ENCODE measurements at places on chromosomes 13 and 19. TPM values are rescaled to one million over a fixed set of nuclear protein-coding genes. Genes with fewer than 3 reads are reported as not detected.
A peak's percentile ranks its signal among the peaks of the same experiment; 100 is the strongest.

GRCh38 chr19:2800506-2800905 lies 15.2 kb downstream of the THOP1 start:
- DNase-seq, result no peak

DNA sequence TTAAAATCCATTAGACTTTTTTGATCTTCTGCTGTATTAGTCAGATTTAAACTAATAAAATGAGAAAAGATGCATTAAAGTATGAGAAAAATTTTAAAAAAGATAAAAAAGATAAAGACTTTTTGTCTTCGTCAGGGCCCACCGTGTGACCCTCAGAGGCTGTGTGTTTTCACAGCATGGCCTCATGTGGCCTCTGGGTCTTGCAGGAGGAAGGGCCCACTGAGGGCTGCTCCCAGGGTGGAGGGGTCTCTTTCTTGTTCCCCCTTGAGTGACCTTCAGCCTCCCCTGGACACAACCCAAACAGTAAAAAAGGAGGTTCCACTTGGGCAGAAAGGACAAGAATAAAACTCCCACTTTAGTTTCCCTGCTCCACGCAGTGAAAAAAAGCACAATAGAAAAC lies 57.1 kb upstream of the RANBP3 start:
- DNase-seq, result no peak

The SLC10A2 gene
- not detected for total RNA-seq

The CDC42EP5 gene
- 1.1 TPM for total RNA-seq

DNA sequence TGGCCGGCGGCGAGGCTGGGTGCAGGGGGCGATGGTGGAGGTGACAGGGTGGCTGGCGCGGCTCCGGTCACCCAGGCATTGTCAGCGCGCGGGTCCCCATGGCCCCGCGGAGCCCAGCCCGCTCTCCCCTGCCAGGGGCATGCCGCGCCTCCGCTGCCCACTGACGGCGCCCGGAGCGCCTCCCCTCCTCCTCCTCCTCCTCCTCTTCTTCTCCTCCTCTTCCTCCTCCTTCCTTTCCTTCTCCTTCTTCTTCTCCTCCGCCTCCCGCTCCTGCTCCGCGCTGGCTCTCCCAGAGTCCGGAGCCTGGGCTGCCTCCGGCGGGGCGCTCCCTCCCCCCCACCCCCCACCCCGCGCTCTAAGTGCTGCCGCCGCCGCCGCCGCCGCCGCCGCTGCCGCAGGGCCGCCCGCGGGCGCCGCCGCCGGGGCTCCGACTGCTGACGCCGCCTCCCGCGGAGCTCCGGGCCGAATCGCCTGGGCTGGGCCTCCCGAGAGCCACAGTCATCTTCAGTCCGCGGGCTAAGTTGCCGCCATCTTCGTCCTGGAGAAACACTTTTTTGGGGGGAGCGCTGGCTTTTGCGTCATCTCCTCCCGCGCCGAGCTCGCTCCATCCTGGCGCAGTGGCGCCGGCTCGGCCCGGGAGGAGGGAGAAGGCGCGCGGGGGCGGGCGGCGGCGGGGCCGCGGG lies 348.3 kb downstream of the LIG4 start:
- DNase-seq, result peak; percentile 71

The CTU1 gene
- total RNA-seq, result 0.24 TPM

- DNase-seq, result peak; percentile 85
Observed at GRCh38 chr13:66665991-66666390, 564.1 kb downstream of the PCDH9 start.

GRCh38 chr19:45450012-45450333 lies 17.8 kb upstream of the FOSB start:
- DNase-seq, result no peak

DNA sequence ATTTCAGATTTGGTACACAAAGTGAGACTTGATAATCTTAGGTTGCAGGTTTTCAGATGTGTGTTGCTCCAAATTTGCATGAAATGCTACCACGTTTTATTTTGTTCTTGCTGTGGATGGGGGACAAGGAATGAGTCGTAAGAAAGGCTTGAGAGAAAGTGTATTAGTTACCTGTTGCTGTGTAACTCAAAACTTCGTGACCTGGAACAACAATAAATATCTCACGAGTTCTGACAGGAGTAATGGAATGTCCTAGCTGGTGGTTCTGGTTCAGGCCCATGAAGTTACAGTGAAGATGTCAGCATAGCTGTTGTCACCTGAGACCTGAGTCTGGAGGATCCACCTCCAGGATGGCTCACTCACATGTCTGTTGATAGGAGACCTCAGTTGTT lies 1.2 kb downstream of the ZNF8 start:
- no peak for DNase-seq

- DNase-seq, result no peak
Observed at GRCh38 chr13:49655906-49656305, 27.6 kb downstream of the ARL11 start.

DNA sequence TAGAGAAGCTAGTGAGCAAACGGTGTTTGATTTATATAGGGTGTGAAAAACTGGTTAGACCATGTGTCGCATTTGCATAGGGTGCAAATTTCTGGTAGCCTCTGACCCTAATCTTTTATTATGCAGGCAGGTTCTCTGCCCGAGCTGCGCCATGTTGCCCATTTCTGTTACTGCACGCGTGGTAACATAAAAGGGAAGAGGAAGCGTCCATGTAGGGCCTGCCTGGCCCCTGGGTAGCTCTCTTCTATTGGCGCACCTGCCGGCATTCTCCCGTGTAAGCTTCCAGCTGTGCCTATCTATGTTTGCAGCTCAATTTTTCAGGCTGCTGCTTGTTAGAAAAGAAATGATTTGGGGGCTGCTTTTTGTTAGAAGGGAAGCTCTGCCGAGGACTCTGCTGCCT lies 14.0 kb upstream of the CD70 start:
- no peak for DNase-seq

The NBEA gene
- 31.0 TPM for total RNA-seq

DNA sequence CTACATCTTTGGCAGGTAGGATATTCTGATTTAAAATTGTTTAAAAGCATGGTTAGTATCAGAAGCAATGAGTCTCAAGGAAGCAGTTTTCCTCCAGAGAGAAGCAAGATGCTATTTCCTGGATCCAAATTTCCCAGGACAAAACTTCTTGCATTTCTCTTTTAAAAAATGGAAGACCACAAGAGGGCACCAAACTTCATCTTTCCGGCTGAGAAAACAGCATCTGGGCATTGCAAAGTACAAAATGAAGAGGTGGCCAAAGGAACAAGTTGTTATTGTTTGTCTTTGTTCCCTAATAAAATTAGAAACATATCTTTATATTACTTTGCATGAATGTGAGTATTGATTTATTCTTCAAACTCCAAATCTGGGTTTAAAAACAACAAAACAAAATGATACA lies 60.0 kb upstream of the LRCH1 start:
- DNase-seq, result peak; percentile 63

DNA sequence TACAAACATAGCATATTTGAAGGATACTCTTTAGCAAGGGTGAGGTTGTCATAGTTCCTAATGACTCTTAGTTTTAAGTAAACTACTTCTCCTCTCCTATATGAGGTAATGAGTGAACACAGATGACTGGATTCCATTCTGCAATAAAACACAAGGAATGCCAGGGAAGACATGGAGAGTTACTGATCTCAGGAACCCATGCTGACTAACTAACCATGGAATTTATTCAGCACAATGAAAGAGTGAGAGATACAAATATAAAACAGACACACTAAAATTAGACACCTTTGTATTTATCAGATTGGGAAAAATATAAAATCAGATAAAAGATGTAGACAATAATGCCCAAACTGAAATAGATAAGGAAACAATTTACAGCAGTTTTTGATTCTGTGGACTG lies 1525.9 kb upstream of the SLC10A2 start:
- no peak for DNase-seq

DNA sequence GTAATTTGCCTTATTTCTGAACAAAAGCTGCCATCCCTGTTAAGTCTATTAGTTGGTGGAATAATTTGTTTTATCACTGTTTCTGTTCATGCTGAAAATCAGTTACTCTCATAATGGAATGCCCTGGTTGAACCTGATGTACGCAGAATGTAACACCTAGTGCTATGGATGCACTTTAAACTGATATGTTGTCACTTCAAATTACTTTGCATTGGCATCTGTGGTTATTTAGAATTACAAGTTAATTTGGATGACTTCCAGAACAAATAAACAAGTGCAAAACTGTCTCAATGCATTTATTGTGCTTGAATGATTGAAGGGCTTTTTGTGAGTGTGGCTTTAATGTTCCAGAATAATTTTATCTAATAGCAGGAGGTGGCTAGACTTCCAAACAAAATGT lies 368.2 kb upstream of the SLITRK5 start:
- DNase-seq, result no peak

The ZNF763 gene
- total RNA-seq, result 17.7 TPM

The ERICH4 gene
- total RNA-seq, result not detected

The NANOS3 gene
- total RNA-seq, result not detected

The ADAMTSL5 gene
- 0.13 TPM for total RNA-seq

GRCh38 chr13:113980489-113981064 lies 6.7 kb upstream of the C13orf46 start:
- no peak for DNase-seq

DNA sequence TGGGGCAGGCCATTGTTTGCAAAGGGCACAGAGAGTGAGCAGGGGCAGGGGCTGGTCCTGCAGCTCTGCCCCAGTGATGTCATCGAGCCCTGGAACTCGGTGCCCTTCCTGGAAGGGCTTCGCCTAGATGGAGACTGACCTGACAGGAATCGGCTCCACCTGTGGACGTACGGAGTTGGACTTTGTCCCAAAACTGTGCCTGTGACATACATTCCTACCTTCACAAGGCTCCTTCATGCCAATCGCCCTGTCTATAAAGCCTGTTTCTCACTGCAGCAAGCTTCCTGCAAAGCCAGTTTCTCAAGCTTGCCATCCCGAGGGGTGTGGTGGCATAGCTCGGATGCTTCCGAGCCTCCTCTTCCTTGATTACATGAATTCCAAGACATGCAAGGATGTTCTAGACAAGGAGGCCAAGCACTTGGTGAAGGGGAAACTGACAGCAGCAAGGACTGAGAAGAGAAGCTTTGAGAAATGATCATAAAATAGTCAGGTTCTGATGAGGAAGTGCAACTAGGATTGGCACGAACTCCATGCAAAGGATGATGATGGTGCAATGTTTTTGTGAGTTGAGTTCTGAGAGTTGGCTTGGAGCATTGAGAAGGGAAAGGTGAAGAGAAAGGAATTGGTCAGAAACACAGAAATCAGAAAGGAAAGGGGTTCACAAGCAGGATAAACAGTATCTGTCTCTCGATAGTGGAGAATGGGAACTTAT lies 73.6 kb upstream of the STK24 start:
- no peak for DNase-seq

- no peak for DNase-seq
Observed at GRCh38 chr13:45545686-45546409, 69.7 kb downstream of the ERICH6B start.

The PRKCG gene
- total RNA-seq, result 3.3 TPM

- DNase-seq, result no peak
Observed at GRCh38 chr19:31177246-31177645, 172.0 kb downstream of the TSHZ3 start.

GRCh38 chr13:30212256-30212655 lies 95.1 kb downstream of the KATNAL1 start:
- DNase-seq, result no peak

GRCh38 chr19:35363711-35364425 lies 5.6 kb downstream of the FFAR3 start:
- DNase-seq, result no peak

The GIPR gene
- total RNA-seq, result not detected

The PLPPR3 gene
- total RNA-seq, result 91.6 TPM

The HIPK4 gene
- total RNA-seq, result not detected

The ZNF90 gene
- 40.4 TPM for total RNA-seq

- peak; percentile 75 for DNase-seq
Observed at GRCh38 chr13:69857183-69857821, 250.3 kb upstream of the ATXN8OS start.

DNA sequence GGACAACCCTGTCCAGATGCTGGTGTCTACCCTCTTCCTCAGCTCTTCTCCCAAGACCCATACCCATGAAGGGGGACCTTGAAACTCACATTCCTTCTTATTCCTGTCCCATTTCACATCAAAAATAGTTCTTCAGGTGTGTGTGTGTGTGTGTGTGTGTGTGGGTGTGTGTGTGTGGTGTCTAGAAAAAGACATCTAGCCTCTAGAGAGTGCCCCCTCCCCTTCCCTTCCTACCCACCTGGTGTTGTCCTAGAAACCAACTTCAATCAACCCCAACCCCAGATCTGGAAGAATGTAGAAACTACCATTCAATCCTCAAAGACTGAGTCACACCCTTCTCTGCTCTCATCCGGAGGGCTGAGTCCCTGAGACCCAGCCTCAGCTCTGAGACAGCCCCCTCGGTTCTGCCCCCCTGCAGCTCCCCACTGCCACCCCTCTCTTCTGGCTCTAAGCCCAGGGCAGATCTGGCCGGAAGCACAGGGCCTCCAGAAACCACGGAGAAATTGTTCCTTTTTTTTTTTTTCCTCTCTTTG lies 3.5 kb downstream of the KCNN4 start:
- no peak for DNase-seq

- DNase-seq, result no peak
Observed at GRCh38 chr13:98540476-98540875, 36.4 kb downstream of the STK24 start.

GRCh38 chr13:38697628-38698333 lies 10.9 kb downstream of the FREM2 start:
- peak; percentile 31 for DNase-seq

The DENND1C gene
- 0.19 TPM for total RNA-seq

DNA sequence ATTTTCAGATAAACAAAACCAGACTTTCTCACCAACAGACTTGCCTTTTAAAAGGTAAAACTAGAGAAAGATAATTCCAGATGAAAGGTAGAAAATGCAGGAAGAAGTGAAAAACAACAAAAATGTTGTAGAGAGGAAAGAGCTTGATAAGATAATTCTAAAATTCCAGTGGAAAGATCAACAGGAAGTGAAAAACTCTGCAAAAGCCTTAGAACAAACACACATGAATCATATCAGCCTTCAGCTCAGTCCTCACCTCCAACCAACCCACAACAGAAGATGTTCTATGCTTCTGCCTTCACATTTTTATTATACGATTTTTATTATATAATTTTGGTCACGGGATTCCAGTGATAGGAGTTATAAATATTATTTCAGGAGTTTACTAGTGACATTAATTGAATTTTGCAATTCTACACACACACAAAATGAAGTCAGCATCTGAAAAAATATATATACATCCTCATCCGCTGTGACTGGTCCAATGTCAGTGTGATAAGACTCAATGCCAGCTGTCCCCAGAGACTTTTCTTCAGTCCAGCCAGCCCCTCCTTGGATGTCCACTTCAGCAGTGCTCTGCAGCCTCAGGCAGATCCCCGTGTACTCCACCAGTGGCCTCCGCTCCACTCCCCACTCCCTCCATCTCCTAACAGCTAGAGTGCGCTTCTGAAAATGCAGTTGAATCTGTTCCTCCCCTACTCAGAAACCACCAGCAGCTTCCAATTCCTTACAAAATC lies 57.9 kb downstream of the GADD45B start:
- no peak for DNase-seq

The RGL3 gene
- 4.7 TPM for total RNA-seq

Data from neural progenitor cell (in vitro differentiated cells).